ENCODE measurements at places on chromosomes 12 and 14.

GRCh38 chr14:78737116-78737515, 566.9 kb downstream of the NRXN3 start:
- no peak for DNase-seq

DNA sequence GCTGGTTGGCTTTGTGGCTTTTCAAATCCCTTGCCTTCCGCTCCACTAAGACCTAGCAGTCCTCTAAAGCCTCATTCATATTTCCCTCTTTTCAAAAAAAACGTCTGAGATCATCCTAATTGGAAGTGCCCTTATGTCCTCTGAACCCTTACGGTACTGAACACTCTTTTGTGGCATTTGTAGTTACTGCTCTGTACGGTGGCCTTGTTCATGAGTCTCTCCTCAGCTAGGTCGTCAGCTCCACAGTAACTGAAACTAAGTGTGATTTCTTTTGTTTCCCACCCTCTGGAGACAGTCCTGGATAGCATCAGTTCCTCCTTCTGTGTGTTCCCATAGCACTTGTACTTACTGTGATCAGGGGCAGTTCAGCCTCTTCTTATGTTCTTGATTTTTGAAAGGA, 49.7 kb downstream of the DAAM1 start:
- DNase-seq = no peak

DNA sequence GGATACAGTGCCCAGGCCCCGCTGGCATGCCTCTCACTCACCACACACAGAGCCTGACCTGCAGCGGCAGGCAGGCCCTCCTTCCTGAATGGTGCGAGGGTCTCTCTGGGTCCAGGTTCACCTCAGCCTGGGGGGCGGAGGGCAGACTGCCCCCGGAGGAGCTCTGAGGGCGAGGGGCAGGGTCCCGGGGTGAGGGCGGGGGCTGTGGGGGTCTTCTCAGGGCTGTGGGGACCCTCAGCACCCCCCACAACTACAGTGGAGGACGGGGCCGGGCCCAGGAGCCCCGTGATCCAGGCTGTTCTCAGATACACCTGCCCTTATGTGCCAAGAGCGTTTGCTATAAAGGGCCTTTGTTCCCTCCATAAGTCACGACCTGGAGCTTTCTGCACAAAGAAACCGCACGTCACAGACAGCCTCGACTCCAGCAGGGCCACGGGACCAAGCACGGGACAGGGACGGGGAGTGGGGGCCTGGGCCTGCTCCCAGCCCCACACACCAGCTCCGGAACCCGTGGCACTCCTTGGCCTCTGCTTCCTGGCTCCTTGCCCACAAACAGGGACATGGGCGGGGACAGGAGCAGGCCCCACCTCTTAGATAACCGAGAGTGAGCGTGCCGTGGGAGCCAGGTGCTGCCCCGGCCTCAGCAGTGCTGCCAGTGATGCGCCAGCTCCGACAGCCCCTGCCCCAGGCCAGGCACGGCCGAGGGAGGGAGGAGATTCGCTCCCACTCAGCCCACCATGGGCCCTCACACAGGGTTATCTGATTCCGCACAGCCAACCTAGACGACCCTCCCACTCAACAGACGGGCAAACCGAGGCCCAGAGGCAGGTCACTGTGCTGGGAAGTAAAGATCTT, 101.9 kb downstream of the RFLNA start:
- no peak for DNase-seq

DNA sequence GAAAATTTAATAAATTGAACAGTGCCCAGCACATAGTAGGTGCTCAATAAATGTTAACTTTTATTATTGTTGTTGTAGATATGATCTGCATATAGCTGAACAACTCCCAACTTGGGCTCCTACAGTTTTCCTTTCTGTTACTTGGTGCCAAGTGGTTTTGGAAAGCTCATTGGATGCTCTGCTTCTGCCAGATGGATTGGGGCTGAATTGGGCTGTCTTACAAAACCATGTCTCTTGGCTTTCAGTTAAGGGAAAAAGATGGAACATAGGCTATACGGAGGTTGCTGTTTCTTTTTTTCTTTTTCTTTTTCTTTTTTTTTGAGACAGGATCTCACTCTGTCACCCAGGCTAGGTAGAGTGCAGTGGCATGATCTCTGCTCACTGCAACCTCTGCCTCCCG, 140.7 kb upstream of the PWP1 start:
- DNase-seq = no peak

GRCh38 chr14:78690836-78691235, 520.7 kb downstream of the NRXN3 start:
- DNase-seq = no peak

DNA sequence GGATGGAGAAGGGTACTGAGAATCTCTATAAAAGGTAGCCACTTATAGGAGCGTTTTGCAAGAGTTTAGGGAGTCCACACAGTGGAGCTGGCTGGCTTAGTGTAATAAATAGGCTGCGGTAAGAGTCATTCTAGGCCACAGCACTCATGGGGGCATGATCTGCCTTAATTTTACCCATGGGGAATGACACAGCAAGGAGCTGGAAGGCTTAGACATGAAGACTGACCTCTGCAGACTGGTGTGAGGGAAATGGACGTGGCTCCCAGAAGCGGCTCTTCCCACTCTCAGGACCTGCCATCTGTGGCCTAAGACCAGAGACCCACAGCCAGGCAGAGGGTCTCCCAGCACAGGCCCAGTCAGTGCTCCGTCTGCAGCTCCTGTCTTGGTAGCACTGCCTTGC, 173.3 kb downstream of the PPM1H start:
- no peak for DNase-seq

GRCh38 chr14:61560323-61560722, 135.0 kb upstream of the HIF1A start:
- no peak for DNase-seq

- no peak for DNase-seq
These were observed 9.0 kb upstream of the MLEC start for GRCh38 chr12:120677765-120678473.

GRCh38 chr14:89373185-89373584, 43.8 kb downstream of the FOXN3 start:
- no peak for DNase-seq

DNA sequence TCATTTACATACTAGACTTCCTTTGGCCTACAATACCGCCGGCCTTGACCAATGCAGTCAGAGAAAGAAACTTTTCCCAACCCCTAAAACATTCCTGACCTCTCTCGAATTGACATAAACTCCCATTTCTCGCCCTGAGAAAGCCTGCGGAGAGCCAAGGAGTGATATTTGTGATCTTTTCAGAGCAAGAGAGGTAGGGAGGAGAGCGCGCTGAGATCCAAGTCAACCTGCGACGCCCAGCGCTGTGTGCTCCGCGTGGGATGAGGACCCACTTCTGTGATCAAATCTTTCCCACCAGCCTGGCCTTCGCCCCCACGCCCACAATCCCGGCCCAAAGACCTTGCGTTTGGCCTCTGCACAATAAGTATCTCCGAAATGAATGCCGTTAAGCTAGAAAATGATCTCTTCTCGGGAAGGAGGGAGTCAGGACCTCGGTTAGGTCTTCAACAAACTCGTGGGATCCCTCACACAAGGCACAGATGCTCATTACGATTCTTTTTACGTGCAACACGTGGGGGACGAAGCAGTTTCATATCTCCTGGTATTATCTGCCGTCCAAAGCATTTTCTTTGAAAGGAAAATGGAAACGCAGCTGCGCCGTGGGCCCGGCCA, 6.3 kb upstream of the NPAS3 start:
- no peak for DNase-seq

DNA sequence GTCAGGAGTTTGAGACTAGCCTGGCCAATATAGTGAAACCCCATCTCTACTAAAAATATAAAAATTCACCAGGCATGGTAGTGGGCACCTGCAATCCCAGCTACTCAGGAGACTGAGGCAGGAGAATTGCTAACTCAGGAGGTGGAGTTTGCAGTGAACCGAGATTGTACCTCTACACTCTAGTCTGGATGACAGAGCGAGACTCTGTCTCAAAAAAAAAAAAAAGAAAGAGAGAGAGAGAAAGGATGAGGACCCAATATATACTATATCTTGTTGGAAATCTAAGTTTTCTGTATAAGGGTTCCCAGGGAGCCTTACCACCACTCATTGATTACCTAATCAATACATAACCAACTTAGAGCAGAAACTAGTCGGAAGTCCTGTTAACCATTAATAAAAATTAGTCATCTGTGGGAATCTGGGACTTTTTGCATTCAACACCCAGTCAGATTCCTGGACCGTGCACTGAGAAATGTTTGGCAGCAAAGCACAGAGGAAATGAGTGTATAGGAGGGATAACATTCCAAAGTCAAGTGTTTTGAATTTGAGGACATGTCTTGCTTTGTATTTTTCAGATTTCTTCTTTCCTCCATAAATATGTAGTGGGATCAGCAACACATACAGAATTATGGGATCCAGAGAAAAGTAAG, 44.8 kb upstream of the NR2C1 start:
- DNase-seq = no peak

All from NCI-H187 (cell line).